ENCODE measurements at places on chromosomes 16 and 17. TPM values are rescaled to one million over a fixed set of nuclear protein-coding genes. Genes with fewer than 3 reads are reported as not detected.

SLC2A4 gene
- total RNA-seq, result not detected

CES2 gene
- 35.6 TPM for total RNA-seq

CSH1 gene
- total RNA-seq, result not detected

RPL13 gene
- 2,174 TPM for total RNA-seq

PABPN1L gene
- total RNA-seq, result not detected

USP43 gene
- not detected for total RNA-seq

BEAN1 gene
- not detected for total RNA-seq

TBC1D3L gene
- total RNA-seq, result 21.4 TPM

GRAP gene
- total RNA-seq, result 24.7 TPM

DPEP3 gene
- total RNA-seq, result not detected

MYH2 gene
- total RNA-seq, result not detected

CDYL2 gene
- 30.4 TPM for total RNA-seq

ST6GALNAC1 gene
- total RNA-seq, result 2.0 TPM

TBC1D26 gene
- not detected for total RNA-seq

SGSH gene
- 29.0 TPM for total RNA-seq

TEFM gene
- total RNA-seq, result 17.7 TPM

LGALS9B gene
- total RNA-seq, result 2.0 TPM

CCDC40 gene
- total RNA-seq, result not detected

PCTP gene
- total RNA-seq, result 9.0 TPM

CDK10 gene
- 96.3 TPM for total RNA-seq

CACNG4 gene
- total RNA-seq, result not detected

NEUROD2 gene
- total RNA-seq, result not detected

Data from T-helper 2 cell treated with Interferon-gamma antibody and Interleukin-4, amounts not matched to agents 100 ng/mL and 5 ng/mL, for 36 hours (primary cell).